ENCODE measurements at places on chromosomes 4 and X. TPM values are rescaled to one million over a fixed set of nuclear protein-coding genes. Genes with fewer than 3 reads are reported as not detected.

The SMR3B gene
- total RNA-seq = not detected

The HMGN5 gene
- total RNA-seq = 1.1 TPM

The ZRSR2 gene
- 5.4 TPM for total RNA-seq

The HTRA3 gene
- total RNA-seq = 19.4 TPM

The COPS4 gene
- 100 TPM for total RNA-seq

The DCUN1D4 gene
- total RNA-seq = 19.9 TPM

The GYPE gene
- not detected for total RNA-seq

The NXF2B gene
- total RNA-seq = not detected

The FGA gene
- total RNA-seq = 22.2 TPM

The CT45A3 gene
- total RNA-seq = not detected

- no peak for DNase-seq
Observed at GRCh38 chr4:75490155-75490554, 24.0 kb downstream of the RCHY1 start.

- DNase-seq = no peak
Observed at GRCh38 chr4:15317246-15317645, 110.6 kb upstream of the C1QTNF7 start.

DNA sequence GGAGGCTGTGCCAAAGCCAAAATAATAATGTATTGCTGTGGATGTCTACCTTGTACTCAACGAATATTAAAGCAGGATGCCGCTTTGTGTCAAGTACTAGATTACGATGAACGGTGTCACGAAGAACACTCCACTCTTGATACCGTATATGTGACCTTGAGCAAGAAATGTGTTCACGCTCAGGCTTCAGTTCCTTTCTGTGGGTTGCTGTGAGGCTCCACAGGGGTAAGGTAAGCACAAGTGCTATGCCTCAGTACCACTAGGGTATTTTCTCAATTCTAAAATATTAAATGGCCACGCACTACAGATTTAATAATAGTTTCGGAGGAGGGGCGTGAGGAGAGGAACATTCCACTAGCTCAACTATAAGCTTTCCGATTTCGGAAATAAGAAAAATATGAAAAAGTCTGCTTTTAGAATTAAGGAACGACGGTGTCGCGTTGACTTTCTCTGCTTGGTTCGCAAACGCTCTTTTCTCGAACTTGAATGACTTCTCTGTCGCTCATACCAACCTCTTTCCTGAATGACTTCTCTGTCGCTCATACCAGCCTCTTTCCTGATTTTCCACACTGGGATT, 607 bp upstream of the SCOC start:
- no peak for DNase-seq

DNA sequence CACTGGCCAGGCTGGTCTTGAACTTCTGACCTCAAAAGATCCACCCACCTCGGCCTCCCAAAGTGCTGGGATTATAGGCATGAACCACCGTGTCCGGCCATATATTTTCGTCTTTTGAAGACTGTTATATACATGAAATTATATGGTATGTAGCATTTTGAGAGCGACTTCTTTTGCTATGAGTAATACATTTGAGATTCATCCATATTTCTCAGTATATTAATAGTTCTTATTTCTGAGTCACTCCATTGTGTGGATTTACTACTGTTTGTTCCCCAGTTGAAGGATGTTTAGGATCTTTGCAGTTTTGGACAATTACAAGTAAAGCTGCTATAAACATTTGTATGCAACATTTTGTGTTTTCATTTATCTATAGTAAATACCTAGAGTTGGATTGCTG, 34.9 kb downstream of the GNL3L start:
- DNase-seq = no peak

DNA sequence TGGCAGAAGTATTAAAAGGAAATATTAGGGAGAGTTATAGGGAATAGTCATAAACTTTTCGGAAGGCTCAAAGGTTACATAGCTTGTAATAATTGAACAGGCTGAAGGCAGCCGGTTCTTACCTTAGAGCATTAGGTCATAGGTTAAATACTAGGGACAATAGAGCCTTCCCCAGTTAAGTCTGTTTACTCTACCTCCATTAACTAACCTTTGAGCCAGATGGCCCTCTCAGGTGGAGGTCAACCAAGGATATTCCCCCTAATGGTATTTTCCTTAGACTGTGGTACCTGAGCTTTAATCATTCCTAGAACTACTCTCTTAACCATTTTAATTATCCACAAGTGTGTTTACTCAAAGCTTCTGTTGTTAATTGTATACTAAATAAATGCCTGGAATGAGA, 920.9 kb upstream of the PABPC4L start:
- DNase-seq = no peak

- DNase-seq = no peak
Observed at GRCh38 chr4:116332508-116332907, 752.9 kb downstream of the TRAM1L1 start.

GRCh38 chr4:2911868-2912267, 51.3 kb downstream of the NOP14 start:
- DNase-seq = no peak

- peak; percentile 15 for DNase-seq
Observed at GRCh38 chr4:164700471-164700870, 53.5 kb upstream of the SMIM31 start.

DNA sequence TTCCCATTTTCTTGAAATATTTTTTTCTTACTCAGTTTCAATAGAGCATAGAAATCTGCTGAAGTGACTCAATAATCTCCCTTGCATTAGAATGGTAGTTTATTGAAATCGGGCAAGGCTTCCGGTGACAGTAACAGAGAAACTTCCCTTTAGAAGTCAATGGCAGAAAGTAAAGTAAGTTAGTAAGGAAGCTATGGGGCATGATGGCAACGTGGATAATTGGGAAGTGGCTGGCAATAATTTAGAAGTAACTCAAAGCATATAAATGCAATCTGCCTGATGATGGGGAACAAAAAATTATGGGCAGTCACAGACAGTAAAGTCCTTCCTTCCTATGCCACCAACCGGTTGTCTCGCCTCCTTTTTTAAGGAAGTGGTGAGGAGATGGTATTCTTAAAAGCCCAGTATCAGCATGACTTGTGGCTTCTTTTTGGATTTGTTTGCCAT, 7.6 kb downstream of the CYBB start:
- DNase-seq = no peak

GRCh38 chr4:102589743-102590142, 88.6 kb downstream of the NFKB1 start:
- no peak for DNase-seq

DNA sequence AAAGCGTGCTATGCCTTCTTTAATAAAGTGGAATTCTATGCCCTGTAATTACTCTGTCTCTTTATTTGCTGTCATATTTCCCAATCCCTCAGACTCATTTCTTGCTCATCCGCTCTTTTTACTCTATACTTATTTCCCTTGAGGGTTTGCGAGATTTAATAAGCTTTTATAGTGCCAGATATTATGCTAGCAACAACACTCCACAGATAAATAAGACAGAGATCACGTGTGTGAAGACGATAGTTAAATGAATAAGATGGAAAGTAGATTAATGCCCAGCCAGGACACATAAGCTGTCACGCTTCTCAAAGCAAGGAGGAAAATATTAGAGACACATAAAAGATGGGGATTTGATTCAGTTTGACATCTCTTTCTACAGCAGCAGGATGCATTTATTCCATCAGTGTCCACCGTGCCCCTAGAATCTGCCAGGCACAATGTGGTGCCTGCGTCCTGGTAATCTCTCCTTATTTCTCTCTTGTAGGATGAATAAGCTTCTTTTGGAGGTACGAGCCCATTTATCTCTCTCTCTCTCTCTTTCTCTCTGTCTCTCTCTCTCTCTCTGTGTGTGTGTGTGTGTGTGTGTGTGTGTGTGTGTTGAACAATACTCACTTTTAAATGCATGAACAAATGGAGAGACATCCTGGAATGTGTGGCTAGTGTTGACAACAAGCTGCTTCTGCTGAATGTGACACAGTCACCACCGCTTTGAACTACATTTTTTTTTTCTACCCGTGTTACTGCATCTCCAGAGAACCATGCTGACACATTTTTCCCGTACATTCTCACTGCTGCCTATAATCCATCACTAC, 48.2 kb downstream of the TMEM156 start:
- DNase-seq = no peak

DNA sequence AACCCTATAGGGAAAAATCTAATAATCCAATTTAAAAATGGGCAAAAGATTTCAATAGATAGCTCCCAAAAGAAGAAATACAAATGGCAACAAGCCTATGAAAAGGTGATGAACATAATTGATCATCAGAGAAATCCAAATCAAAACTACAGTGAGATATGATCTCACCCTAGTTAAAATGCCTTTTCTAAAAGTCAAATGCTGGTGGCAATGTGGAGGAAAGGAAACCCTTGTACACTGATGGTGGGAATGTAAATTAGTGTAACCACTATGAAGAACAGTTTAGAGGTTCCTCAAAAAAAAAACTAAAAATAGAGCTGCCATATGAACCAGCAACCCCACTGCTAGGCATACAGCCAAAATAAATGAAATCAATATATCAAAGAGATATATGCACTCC, 44.5 kb downstream of the STPG2 start:
- no peak for DNase-seq

- peak; percentile 33 for DNase-seq
Observed at GRCh38 chr4:1711571-1712215, 426 bp downstream of the SLBP start.

DNA sequence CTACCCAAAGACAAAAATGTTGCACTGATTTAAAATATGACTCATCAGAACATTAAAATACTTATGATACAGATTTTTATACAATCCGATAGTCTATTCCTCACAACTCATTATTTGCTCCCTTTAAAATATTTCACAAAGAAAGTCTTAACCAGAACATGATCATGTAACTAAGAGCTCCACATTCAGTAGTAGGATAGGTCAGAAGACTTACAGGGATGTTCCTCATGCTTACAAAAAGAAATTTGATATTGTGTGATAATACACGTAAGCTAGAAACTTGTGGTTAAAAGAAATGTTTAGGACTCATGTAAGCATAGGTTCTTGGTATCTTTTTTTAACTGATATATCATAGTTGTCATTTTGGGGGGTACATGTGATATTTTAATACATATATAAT, 235.9 kb downstream of the PALLD start:
- no peak for DNase-seq

GRCh38 chr4:176195184-176195978, at the start of gene SPATA4:
SPATA4 (minus strand) TSS chr4:176195585; CDS start chr4:176195562, 23 bp downstream.
- DNase-seq = peak; percentile 93

DNA sequence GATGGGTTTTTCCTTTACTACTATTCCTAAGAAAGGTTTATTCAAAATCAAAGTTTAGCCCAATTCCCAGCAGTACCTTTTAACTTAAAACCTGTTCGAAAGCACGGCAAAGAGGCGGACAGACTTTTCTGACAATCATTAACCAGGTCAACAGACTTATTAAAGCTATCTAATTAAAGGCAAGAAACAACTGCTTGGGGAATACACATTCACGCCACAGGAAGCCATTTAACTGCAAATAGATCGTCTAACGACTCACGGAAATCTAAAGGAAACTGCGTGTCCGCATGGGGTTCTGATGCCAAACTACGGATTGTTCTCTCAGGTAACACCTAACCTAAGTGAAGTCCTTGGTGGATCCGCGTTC, 663 bp upstream of the USP53 start:
- DNase-seq = no peak

DNA sequence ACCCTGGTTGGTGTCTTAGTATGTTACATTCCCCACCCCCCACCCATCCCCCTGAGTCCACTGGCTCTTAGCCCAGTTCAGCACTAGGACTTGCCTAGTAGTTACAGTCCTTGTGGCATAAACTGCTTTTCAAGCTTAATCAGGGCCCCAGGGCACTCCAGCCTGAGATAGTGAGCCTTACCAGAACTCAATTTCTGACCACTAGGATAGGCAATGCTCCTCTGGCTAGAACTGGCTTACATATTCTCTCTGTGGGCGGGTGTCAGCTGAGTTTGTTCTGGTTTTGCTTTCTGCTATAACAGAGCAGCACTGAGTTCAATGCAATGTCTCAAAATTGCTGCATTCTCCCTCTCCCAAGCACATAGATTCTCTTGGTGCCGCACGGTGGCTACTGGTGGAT, 391.4 kb upstream of the DIPK2B start:
- no peak for DNase-seq

Measured in gastrocnemius medialis (tissue), 4 donors.